Activated naive CD4-positive, alpha-beta T cell treated with anti-CD3 and anti-CD28 coated beads, Interleukin-2, amount 50 U/mL, for 72 hours (primary cell): ENCODE measurements at places on chromosomes 3 and 15. TPM values are rescaled to one million over a fixed set of nuclear protein-coding genes. Genes with fewer than 3 reads are reported as not detected.
A peak's percentile ranks its signal among the peaks of the same experiment; 100 is the strongest.

The KBTBD8 gene
- total RNA-seq = 12.1 TPM

DNA sequence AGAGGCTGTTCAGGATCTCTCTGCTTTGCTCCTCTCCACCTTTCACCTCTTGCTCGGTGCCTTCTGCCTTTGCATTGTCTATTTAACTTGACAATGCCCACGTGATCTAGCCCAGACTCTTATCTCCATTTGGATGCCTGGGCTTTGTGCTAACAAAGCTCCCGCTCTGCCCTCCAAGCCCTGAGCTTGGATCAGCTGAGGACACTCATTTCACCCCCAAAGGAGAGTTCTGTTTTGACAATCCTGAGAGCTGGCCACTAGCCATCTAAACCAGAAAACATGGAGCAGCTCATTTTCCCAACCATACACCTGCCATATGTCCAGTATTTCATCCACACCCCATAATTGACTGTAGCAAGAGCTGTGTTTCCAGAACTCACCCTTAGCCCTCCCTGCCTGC, 12.8 kb downstream of the GPR176 start:
- DNase-seq = no peak

GRCh38 chr3:189419683-189420082, 211.5 kb upstream of the TP63 start:
- DNase-seq = no peak

GRCh38 chr3:74267588-74268184, 346.8 kb downstream of the CNTN3 start:
- peak; percentile 2 for DNase-seq

- no peak for DNase-seq
These were observed 12.8 kb upstream of the KLHL40 start for GRCh38 chr3:42672515-42672914.
